Sigmoid colon (tissue), 7 donors: ENCODE measurements at places on chromosomes 1 and 21. TPM values are rescaled to one million over a fixed set of nuclear protein-coding genes. Genes with fewer than 3 reads are reported as not detected.

- DNase-seq, result no peak
These were observed 26.4 kb upstream of the DPH5 start for GRCh38 chr1:101051688-101052638.

GRCh38 chr1:39063191-39063590 is 37.0 kb downstream of the NDUFS5 start:
- DNase-seq, result no peak

DNA sequence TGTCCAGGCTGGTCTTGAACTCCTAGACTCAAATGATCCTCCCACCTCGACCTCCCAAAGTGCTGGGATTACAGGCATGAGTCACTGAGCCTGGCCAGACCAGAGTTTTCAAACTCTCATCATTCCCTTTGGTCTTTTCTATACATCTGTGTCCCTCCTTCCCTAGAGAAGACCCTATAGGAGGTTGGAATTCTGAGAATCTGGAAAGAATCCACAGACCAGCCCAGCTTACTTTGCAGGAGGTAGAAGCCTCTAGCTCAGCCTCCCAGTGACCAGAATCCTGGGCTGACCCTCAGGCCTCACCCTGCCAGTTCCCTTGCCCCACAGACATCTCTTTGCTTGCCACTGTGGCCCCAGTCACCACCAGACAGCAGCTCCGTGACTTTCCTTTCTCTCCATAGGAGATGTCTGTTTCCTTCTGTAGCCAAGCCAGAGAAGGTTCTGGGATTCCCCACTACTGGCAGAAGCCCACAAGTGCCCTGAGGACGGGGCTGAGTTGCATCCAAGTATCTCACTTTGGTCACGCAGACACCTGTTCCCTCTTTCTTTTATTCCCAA is 34.7 kb upstream of the KHDRBS1 start:
- DNase-seq, result no peak

GRCh38 chr1:221689138-221689537 is 52.8 kb downstream of the DUSP10 start:
- no peak for DNase-seq

DNA sequence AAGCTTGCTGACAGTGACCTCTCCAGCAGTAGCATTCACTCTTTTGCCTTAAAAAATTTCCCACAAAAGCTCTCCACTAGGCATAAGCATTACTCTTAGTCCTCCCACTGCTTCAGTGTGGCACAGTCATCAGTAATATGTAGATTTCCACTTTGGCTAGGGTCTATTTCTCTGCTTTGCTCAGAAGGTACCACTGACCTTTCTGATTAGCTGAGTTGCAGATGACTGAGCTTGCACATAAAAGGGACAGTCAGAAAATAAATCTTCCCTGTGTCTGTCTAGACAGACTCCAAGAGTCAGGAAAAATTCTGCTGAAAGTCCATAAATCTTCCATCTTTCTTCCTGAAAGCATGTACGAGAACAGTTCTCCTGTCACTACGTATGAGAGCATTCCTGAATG is 56.6 kb upstream of the APP start:
- DNase-seq, result no peak

DNA sequence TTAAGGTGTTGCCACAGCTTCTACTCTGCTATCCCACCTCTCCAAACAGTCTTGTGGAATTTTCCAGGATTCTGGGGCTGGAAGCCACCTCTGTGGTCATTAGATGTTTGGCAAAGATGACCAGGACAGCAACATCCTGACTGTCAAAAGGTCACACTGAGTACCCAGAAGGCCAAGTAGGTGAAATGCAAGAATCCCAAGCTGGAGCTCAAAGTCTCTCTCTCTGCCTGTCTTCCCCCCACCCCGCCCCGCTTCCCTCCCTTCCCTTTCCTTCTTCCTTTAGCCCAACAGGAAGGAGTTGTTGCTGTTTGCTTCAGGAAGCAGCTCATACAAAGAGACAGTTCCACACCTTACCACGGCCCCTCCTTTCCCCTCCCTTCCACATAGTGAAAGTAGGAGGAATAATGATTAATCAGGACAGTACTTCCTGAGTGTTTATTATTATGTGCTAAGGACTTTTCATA is 75.6 kb upstream of the SLC2A1 start:
- DNase-seq, result no peak

DNA sequence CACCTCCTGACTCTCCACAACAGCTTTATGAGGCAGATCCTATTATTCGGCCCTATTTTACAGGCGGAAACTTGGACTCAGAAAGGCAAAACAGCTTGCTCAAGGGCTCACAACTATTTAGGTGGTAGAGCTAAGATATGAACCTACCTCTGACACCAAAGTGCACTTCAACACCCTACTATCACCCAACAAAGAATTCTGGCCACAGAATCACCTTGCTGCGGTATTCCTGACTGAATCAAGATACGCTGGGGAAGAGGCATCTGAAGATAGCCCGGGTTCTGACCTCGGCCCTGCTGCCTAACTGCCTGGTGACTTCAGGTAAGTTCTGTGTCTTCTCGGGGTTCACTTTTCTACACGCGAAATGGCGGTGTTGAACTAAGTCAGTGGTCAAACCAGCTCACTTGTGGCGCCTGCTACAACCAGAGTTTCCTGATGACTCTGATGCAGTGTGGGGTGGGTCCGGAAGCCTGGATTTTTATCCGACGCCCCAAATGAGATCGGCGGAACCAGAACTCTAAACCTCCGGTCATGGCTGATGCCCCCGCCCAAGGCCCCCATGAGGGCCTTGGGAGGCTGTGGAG is 608 bp downstream of the PEF1 start:
- no peak for DNase-seq

- no peak for DNase-seq
These were observed 32.6 kb downstream of the GRIK3 start for GRCh38 chr1:37001703-37002102.

GRCh38 chr1:150529017-150529416 is 13.5 kb downstream of the FALEC start:
- no peak for DNase-seq

DNA sequence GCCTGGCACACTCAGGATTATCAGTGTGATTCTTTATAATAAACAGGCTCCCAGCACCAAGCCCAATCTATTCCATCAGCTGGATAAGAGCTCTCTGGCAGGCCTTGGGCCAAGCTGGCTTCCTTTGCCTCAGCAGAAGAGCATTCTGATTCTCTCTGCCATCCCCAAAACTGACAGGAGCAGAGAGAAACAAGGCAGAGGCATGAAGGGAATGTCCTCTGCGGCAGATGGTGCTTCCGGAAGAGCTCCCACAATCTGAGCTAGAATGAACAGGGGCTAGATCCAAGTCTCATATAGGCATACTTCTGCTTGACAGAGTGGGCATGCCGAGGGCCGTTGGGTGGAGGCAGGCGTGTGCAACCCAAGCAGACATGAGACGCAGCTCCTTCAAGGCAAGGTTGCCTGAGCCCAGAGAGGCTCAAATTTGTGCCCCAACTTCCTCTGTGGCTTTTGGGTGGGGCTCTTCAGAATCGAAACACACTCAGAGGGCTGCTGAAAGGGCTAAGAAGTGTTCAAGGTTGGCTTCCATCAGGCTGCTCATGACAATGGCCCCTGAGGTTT is 4.0 kb downstream of the CAPN2 start:
- no peak for DNase-seq

GRCh38 chr1:88327391-88328267 is 356.4 kb upstream of the PKN2 start:
- no peak for DNase-seq

- no peak for DNase-seq
These were observed 15.9 kb upstream of the SPOCD1 start for GRCh38 chr1:31831397-31832378.

DNA sequence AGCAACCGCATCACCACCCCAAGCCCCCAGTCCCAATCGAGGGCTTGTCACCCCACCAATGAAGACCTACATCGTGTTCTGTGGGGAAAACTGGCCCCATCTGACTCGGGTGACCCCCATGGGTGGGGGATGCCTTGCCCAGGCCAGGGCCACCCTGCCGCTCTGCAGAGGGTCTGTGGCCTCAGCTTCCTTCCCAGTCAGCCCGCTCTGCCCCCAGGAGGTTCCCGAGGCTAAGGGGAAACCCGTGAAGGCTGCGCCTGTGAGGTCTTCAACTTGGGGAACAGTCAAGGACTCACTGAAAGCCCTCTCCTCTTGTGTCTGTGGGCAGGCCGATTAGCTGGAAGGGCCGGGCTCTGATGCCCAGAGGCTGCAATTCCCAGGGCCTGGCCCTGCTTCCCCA is 2.0 kb downstream of the SRARP start:
- no peak for DNase-seq

- DNase-seq, result no peak
These were observed 72.2 kb downstream of the ADAMTS1 start for GRCh38 chr21:26773058-26773457.

DNA sequence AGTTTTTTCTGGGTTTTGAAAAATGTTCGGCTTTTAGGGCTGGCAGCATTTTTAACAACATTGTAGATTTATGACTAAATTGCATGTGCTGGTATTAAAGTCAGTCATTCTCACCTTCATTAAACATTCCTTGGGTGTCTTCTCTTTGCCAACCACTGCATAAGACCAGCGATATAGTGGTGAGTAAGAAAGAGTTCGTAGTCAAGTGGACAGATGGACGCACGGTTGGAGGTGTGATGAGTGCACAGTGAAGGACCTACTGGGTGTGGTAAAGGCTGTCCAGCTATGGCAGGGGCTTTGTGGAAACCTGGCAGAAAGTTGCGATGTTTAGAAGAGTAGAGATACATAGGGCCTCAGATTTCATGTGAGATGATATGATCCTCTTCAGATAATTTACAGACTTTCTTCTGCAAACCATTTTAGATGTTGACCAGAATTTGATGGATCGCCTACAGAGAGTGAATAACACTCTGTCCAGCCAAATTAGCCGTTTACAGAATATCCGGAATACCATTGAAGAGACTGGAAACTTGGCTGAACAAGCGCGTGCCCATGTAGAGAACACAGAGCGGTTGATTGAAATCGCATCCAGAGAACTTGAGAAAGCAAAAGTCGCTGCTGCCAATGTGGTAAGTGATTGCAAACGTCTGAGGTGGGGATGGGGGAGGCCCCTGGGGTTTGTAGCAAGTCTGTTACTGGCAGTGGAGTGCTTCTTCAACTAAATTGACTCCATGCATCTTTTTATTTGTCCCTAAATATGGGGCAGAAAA is 56.0 kb upstream of the LAMC2 start:
- DNase-seq, result peak; percentile 83

- DNase-seq, result no peak
These were observed 6.5 kb upstream of the MFAP2 start for GRCh38 chr1:16986962-16987361.

Gene MAP7D1
- total RNA-seq, result 116 TPM

- DNase-seq, result no peak
These were observed 42.3 kb downstream of the UBE4B start for GRCh38 chr1:10074852-10075730.

- no peak for DNase-seq
These were observed 32.9 kb downstream of the C21orf91 start for GRCh38 chr21:17786071-17786850.

DNA sequence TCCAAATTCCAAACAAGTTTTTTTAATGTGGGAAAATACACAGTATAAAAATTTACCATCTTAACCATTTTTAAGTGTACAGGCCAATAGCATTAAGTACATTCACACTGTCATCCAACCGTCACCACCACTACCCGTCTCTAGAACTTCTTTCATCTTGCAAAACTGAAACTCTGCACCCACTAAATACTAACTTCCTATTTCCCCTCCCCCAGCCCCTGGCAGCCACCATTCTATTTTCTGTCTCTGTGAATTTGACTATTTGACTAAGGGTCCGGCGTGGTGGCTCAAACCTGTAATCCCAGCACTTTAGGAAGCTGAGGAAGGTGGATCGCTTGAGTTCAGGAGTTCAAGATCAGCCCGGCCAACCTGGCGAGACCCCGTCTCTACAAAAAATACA is 36.1 kb downstream of the CLSTN1 start:
- peak; percentile 34 for DNase-seq

DNA sequence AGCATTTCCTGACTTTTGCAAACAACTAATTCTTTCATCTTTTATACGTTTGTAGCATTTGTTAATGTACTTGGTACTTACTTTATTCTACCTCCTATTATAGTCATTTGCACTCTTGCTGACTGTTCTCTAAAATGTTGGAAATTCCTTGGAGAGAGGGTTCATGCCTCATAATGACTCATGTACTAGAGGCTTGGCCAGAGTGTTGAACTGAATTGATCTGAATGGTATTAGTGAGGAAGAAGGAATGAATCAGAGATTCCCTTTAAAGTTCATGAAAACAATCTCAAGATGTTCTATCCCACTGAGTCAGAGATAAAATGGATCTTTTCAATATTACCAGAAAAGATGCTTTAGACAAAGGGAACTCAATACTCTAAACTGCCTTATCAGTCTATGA is 383.4 kb downstream of the SEC16B start:
- no peak for DNase-seq

Gene SLAMF6
- total RNA-seq, result 0.41 TPM
